Astrocyte (in vitro differentiated cells and primary cell): ENCODE measurements at places on chromosomes 1 and 21. TPM values are rescaled to one million over a fixed set of nuclear protein-coding genes. Genes with fewer than 3 reads are reported as not detected.

GRCh38 chr21:45888386-45889009 lies 93.1 kb upstream of the COL6A1 start:
- H3K27me3 ChIP-seq, result no peaks in the 10 kb centered on the region
- H3K36me3 ChIP-seq, result no peaks in the 10 kb centered on the region
- no peak for DNase-seq
- no peak overlapping the region for H3K27ac ChIP-seq

Gene EFNA3
- total RNA-seq, result 2.9 and 3.4 TPM in 2 replicates

DNA sequence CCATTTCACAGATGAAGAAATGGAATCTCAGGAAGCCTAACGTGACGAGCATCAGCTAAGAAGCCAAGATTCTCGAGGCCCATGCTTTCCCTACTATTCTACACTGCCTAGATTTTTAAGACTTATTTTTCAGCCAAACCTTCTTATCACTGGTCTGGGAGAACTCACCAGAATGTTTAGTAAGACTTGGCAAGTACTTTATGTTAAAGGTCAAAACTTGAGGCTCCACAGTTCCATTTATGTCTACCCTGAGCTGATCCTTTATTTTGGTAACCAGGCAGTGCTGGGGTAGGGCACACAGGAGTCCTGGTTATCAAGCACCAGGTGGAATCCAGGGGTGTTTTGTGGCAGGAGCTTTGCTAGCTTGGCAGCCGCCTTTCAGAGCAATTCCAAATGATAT lies 16.8 kb downstream of the PLXNA2 start:
- no peaks in the 10 kb centered on the region for H3K36me3 ChIP-seq
- H3K4me3 ChIP-seq, result no peak overlapping the region
- H3K27ac ChIP-seq, result no peak overlapping the region
- H3K27me3 ChIP-seq, result no peaks in the 10 kb centered on the region
- H3K4me1 ChIP-seq, result peaks cover 32% of the 10 kb centered on the region

DNA sequence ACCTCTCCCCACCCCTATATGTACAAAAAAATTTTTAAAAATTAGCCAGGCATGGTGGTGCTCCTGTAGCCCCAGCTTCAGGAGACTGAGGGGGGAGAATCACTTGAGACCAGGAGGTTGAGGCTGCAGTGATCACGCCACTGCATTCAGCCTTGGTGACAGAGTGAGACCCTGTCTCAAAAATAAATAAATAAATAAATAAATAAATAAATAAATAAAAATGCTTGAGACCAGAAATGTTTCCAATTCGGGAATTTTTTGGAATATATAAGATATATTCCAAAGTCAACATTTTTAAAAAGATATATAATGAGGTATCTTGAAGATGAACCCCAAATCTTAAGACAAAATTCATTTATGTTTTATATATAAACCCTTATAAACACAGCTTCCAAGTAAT lies 42.4 kb upstream of the RAB4A start:
- no peak for DNase-seq
- H3K27me3 ChIP-seq, result peaks cover 18% of the 10 kb centered on the region

Gene GDAP2
- 27.6 and 31.6 TPM in 2 replicates for total RNA-seq

- no peak overlapping the region for H3K27ac ChIP-seq
- no peak overlapping the region for H3K4me3 ChIP-seq
- no peaks in the 10 kb centered on the region for H3K27me3 ChIP-seq
- no peaks in the 10 kb centered on the region for H3K36me3 ChIP-seq
Measured at GRCh38 chr1:195482137-195482536, 1126.1 kb downstream of the KCNT2 start.
